ENCODE measurements at places on chromosomes 7 and 10.

DNA sequence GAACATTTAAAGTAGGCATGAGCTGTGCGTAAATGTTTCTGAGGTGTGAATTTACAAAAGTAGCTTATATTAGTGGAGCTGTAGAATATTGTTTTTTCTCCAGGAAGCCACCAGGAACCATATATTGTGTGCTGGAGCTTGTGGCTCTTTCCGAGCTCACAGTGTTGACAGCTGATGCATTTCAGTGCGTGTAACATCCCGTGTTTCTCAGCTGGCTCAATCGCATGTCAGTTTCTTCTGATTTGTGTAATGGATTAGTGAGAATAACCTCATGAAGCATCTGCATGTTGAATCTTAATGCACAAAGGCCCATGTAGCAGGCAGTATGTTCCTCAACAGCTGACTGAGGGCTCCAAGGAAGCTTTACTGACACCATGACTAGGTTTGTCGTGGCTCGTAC lies 39.4 kb downstream of the VKORC1L1 start:
- no peak for DNase-seq

- DNase-seq: no peak
Measured at GRCh38 chr10:69042417-69042816, 45.5 kb upstream of the SRGN start.

GRCh38 chr10:37314350-37314749 lies 189.0 kb downstream of the ANKRD30A start:
- DNase-seq: no peak

GRCh38 chr7:81014266-81014665 lies 95.4 kb upstream of the SEMA3C start:
- no peak for DNase-seq

DNA sequence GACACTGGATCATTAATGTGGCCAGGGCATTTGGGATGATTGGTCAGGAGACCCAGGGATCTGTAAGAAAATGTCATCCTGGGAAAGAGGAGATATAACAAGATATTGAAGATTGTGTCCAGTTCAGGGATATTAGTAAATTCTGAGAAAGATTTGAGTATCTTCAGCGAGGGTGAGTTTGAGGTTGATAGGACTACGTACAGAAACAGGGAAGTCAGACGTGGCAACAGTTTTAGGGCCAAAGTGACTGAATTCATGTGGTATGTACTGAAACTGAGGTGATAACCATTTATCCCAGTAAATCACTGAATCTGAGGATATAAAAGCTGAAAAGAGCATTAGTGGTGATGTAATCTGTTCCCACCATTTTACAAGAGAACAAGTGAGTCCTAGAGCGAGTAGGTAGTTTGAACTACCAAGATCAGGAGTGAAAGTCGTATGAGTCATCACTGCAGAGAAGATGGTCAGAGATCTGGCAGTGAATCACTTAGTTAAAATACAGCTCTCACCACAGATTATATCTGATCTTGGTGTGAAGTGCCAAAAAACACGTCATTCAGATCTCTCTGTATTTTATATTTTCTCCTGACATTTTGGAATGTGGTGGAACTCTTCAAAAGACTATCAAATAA lies 220.5 kb downstream of the CDK14 start:
- DNase-seq: no peak
